ENCODE measurements at places on chromosomes 5 and 9.
A peak's percentile ranks its signal among the peaks of the same experiment; 100 is the strongest.

DNA sequence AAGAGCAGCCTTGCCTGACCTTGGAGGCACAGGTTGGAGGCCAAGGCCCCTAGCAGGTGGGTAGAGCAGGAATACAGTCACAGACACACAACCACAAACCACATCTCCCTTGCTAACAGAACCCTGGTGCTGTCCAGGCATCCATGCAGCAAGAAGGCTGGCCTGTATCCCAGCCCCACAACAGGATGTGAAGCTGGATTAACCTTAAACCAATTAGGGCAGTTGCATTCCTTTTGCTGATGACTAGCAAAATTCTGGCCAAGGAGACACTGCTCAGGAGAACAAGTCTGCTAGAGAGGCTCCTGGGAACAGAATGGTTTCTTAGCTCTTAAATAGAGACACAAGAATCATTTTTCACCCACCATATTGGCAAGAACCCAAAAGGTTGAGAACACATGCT is 97.8 kb downstream of the C5orf15 start:
- no peak for DNase-seq

DNA sequence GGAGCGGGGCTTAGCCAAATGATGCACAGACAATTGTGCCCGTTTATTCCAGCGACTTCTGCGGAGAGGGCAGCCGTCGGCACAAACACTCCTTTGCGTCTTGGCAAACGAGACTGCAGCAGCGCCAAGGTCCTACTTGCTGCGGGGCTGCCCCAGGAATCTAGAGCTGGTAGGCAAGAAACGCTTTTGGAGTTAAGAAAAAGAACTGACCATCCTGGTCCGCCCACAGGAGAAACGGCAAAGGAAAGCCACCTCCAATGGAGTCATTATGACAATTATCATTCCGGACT is 2.3 kb downstream of the RXFP3 start:
- no peak for DNase-seq

DNA sequence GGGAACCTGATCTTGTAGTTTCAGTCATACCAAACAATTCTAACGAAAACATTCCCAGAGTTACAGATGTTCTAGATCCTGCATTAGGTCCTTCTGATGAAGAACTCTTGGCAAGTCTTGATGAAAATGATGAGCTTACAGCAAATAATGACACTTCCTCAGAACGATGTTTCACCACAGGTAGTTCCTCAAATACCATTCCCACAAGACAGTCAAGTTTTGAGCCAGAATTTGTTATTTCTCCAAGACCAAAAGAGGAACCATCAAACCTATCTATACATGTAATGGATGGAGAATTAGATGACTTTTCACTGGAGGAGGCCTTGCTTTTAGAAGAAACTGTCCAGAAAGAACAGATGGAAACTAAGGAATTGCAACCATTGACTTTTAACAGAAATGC is 21.0 kb downstream of the RMI1 start:
- no peak for DNase-seq

GRCh38 chr9:128182893-128183588 is 8.3 kb downstream of the CIZ1 start:
- DNase-seq = no peak

- no peak for DNase-seq
These were observed 37.6 kb upstream of the SMAD5 start for GRCh38 chr5:136094913-136095641.

GRCh38 chr9:19408316-19408692 is 505 bp upstream of the ACER2 start:
- DNase-seq = no peak

GRCh38 chr5:114249823-114250222 is 112.0 kb upstream of the KCNN2 start:
- DNase-seq = no peak

DNA sequence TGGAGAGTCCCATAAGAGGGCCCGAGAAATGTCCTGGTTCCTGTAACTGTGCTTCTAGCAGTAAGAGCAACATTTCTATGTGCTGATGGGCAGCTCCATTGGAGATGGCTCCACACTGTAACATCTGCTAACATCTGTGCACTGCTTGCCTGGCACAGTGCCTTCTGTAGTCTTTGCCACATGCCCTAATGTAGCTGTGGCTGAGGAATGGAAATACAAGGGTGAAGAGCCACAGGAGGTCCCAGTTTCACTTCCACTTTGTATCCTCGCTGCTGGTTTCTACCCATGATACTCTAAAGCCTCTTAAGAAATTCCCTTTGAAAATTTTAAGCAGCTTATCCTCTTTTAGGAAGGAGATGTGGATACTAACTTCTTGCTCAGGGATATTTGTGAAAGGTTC is 97.4 kb downstream of the HOMER1 start:
- DNase-seq = peak; percentile 16
